Esophagus mucosa (tissue), 1 donor: ENCODE measurements at places on chromosomes 7 and 10.

GRCh38 chr7:28729281-28729680 lies 228.8 kb downstream of the TRIL start:
- no peak for ATAC-seq

- ATAC-seq, result no peak
These were observed 219.5 kb upstream of the POT1 start for GRCh38 chr7:125149151-125149550.

- no peak for ATAC-seq
These were observed 53.6 kb upstream of the ZPBP start for GRCh38 chr7:50146692-50147091.

DNA sequence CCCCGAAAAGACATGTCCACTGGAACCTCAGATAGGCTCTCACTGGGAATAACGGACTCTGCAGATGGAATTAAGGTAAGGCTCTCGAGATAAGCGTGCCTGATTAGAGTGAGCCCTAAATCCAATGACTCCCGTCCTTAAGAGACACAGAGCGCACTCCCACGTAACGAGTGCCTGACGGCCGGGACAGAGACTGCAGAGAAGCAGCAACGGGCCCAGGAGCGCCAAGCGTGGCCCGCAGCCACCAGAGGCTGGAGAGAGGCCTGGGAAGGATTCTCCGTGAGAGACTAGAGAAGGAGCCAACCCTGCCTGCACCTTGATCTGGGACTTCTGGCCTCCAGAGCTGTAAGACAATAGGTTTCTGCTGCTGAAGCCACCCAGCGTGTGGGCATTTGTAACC lies 20.0 kb upstream of the TNRC18 start:
- no peak for ATAC-seq

- ATAC-seq, result peak; percentile 46
These were observed 123.9 kb downstream of the TNS3 start for GRCh38 chr7:47458057-47458456.

- no peak for ATAC-seq
These were observed 8.1 kb downstream of the TRPV5 start for GRCh38 chr7:142925413-142925812.

GRCh38 chr10:60197206-60197605 lies 192.5 kb downstream of the ANK3 start:
- no peak for ATAC-seq

DNA sequence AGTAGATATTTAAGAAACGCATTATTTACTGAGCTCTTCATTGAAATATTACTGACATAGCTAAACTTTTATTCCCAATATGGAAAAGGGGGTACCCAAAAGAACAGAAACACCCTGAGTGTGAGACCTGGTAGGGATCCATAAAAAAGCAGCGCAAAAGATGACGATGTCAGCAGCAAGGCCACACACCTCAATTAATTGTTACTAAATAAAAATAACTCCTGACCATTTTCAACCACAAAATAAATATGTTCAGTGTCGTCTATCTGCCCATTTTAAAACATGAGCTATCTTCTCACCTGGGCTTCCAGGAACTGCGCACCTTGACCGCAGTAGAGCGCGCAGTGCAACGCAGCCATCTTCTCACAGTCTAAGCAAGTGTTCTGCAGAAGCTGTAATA lies 61.2 kb downstream of the GSAP start:
- no peak for ATAC-seq

DNA sequence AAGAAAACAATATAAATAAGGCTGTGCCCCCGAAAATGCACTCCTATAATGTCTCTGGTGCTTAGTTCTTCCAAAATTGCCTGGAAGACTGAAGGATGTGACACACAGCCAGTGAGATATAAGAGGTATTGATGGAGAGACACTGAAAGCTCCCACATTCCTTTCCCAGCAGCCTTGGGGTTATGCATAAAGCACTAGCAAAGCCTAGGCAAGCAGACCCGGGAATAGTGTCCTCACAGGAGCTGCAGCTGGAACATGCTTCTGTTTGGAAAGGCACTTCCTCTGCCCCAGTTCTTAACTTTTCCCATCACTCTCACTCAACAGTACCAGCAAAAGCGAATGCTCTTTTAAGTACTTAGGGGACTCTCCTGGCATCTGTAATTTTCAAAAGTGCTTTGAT lies 178.0 kb downstream of the AMPH start:
- ATAC-seq, result no peak

GRCh38 chr7:157228864-157229422 lies 90.2 kb downstream of the UBE3C start:
- peak; percentile 66 for ATAC-seq

DNA sequence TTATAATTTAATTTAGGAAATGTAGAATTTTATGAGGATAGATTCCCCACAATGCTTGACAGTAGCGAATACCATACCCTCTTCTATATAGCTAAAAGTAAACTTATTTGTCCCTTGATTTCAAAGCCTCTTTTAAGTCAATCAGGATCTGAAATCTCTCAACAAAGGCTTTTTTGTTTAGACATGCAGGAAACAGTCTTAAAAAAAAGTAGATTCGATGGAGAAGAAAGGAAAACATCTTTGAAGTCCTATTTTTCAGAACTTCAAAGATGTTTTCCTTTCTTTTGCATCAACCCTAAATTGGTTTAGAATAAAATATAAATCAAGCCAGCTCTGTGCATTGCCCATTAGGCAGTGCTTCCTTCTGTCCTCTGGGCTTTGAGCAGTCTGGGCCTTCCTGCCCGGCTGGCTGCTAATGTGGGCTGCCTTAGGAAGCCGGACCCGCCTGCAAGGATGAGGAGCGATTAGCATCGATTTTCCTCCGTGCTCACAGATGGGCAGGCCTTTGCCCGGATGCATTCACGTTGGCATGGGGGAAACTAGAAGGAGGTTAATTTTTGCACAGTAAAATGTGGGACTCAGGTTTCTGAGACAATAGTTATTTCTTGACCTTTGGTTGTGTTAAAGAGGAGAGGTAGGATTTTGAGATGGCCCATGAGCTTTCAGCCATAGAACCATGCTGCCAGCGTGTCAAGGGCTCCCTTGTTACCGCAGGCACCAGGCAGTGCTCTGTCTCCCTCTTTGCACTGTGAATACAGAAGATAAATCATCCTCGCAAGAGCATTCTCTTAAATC lies 15.5 kb downstream of the MSRB2 start:
- no peak for ATAC-seq

DNA sequence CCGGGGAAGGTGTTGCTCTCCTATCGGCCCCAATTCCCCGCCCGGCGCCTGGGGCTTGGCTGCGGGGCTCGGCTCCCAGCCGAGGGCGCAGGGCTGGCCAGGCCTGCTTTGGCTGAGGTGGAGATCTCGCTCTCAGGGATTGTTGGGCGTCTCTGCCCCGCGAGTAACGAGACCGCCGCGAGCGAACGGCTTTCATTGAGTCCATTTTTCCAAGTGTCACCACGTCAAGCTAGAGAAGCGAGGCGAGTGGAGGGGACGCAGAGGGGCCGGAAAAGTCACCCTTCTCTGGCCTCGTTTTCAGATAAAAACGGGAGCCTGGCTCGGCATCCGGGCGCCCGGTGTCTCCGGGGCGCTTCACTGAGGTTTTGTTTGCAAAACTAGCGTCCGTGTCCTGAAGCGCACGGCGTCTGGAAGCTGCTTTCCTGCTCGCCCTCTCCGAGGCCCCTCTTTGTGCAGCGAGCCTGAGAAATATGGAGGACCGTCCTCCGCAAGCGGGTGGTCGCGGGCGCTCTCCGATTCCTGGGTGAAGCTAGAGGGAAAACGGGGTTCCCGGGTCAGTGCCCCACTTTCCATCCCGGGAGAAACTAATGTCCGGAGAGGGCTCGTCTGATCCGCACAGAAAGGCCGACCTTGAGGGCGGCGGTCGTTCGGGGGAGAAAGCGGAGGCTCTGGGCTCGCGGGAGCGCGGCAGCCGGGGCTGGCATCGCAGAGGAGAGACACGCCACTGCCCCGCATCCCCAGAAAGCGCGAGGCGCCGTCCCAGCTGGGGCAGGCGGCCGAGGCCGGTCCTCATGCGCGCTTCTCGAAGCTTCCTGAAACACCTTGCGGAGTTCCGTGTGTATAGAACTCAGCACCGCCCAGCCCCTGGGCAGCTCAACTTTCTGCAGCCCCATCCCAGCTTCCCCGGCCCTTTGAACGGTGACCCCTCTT lies 3.5 kb upstream of the EN2 start:
- ATAC-seq, result no peak

DNA sequence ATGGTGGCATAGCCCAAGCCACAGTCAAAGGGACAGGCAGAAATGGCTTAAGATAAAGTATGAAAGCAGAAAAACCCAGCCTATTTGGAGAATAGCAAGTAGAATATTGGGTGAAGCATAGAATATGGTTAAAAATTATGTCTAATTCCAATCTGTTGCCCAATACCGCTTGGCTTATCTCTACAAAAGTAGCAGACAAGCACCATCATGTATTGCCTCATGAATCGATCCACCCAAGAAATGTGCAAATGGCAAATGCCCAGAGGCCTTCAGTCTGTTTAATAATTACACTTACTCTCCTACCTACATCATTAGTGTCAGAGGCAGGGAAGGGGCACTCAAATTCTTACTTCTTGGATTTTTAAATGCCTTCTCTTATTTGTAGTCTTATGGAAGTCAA lies 130.9 kb upstream of the ADAM12 start:
- no peak for ATAC-seq

DNA sequence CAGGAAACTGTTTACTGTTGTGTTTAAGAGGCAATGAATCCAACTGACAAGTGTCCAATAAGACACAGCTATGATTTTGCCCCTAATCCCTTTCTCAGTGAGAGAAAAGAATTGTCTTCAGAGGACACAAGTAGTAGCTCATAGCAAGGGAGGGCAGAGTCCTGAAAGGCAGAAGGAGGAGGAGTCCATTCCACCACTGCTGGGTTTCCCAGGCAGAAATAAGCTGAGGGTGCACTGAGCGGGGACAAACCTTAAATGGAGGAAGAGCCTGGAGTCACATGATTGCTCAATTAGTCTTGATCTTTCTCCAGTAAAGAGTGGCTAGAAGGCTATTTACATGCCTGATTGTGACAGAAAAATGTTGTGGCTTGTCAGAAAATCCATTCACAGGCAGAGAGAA lies 573.8 kb downstream of the POM121L12 start:
- no peak for ATAC-seq

DNA sequence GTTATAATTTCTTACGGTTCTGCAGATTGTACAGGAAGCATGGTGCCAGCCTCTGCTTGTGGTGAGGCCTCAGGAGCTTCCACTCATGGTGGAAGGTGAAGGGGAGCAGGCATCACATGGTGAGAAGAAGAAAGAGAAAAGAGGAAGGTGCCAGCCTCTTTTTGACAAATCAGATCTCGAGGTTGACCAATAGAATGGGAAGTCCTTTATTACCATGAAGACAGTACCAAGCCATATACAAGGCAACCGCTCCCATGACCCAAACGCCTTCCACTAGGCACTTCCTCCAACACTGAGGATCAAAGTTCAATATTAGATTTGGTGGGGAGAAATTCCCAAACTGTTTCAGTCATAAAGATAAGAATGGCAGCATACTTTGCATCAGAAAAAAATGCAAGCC lies 502.8 kb downstream of the GLRX3 start:
- ATAC-seq, result no peak

DNA sequence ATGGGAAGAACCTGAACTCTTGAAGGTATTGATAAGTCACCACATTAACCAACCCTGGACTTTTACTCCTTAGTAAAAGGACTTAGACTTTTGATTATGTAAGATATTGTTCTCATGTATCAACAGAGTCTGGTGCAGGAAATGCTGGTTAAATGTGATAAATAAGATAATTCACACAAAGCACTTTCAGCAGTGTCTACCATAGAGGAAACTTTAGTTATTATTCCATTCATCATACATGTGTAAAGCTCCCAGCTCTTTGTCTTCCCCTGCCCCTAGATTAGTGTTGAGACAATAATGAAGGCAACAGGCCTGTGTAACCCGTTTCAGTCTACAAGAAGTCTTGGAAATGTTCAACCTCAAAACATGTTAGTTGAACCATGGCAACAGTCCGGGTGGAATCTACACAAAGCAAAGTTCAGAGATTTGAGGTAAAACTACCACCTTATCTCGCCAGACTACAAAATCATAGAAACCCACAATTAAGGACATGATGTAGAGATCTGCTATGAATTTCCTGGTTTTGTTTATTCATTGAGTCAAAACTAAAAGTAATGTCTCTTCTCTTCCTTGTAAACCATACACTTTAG lies 109.9 kb upstream of the ADO start:
- ATAC-seq, result no peak

- no peak for ATAC-seq
These were observed 20.3 kb upstream of the GNA12 start for GRCh38 chr7:2864204-2864985.

DNA sequence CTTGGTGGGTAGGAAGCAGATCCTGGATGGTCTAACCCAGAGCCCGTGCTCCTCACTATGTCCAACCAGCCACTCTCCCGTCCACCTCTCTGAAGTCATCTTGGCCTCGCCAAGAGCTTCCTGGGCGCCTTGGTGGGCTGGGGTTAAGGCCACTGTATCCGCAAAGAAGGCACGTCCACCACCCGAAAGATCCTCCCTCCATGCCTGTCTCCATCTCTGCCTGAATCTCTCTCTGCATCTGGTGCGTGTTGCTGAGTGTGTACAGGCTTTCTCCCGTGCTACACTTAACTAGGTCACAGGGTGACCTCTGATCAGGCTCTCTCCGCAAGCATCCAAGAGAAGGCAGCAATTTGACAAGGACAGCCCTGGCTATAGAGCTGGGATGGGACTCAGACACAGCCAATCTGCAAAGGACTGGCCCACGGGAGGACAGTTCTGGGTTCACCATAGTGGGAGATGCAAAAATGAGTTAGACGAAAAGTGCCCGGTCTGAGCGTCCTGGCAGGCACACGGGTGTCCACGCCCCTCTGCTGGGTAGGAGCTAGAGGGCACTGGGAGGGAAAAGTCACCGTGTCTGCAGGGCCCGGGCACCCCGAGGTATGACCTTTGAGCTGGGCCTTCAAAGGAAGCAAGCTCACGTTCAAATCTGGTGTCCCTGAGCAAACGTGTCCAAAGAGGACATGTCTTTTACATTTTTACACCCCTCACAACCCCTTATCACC lies 9.4 kb upstream of the RFC2 start:
- no peak for ATAC-seq

DNA sequence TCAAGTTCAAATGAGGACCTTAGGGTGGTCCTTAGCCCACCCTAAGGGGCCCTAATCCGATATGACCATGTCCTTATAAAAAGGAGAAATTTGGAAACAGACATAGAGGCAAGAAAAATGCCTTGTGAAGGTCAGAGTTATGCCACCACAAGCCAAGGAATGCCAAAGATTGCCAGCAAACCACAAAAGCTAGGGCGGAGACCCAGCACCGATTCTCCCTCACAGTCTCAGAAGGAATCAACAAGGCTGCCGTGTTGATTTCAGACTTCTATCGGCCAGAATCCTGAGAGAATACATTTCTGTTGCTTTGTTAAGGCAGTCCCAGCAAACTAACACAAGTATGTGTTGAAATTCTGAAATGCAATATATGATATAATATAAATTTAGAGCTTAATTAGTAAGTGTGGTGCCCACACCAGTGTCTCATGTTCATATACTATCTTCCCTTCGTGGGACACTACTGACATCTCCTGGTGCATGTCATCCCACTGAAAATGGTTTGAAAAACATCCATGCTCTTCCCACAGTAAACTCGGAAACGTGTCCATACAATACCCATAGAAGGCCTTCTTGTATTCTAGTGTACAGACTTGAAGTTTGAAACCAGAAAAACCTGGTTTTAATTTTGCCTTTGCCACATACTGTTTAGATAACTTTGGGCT lies 349.0 kb downstream of the TNS3 start:
- no peak for ATAC-seq
